ENCODE measurements at places on chromosomes 2 and 18. TPM values are rescaled to one million over a fixed set of nuclear protein-coding genes. Genes with fewer than 3 reads are reported as not detected.

Gene ARID5A
- 17.4 TPM for total RNA-seq

Gene VSNL1
- 3.1 TPM for total RNA-seq

Gene GATA6
- total RNA-seq = 20.6 TPM

Gene VAMP5
- 58.2 TPM for total RNA-seq

Gene CTDSP1
- 147 TPM for total RNA-seq

Gene TFPI
- 187 TPM for total RNA-seq

- no peak for DNase-seq
Measured at GRCh38 chr2:200242570-200242969, 63.9 kb upstream of the SPATS2L start.

- DNase-seq = no peak
Measured at GRCh38 chr2:236393101-236393500, 128.9 kb upstream of the ASB18 start.

- DNase-seq = no peak
Measured at GRCh38 chr2:189442468-189442867, 1.2 kb downstream of the WDR75 start.

- no peak for DNase-seq
Measured at GRCh38 chr2:99864561-99865553, 277.5 kb downstream of the AFF3 start.

- DNase-seq = no peak
Measured at GRCh38 chr2:112055730-112056625, 909 bp downstream of the TMEM87B start.

- no peak for DNase-seq
Measured at GRCh38 chr18:65938592-65939372, 188.0 kb downstream of the CDH7 start.

DNA sequence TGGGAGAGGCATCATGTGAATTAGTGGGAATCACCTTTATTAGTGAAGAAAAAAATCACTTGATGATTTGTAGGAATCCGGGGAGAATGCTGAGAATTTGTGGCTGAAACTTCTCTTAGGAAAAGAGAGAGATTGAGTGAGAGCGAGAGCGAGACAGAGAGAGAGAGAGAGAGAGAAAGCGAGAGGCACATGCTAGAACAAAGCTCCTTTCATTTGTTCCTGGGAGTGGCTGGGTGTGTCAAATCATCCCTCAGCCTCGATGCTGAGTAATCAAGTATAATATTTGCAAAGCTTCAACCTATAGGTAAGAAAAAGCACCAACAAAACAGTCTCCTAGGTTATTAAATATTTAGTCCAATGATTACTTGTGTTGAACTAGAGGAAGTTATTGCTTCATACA is 4.4 kb upstream of the SERPINB5 start:
- DNase-seq = no peak
